ENCODE measurements at places on chromosomes 7 and 10.

- DNase-seq: no peak
Observed at GRCh38 chr7:25420771-25421170, 192.5 kb upstream of the NPVF start.

GRCh38 chr7:98217623-98218582 is 6.7 kb downstream of the BHLHA15 start:
- no peak for DNase-seq

DNA sequence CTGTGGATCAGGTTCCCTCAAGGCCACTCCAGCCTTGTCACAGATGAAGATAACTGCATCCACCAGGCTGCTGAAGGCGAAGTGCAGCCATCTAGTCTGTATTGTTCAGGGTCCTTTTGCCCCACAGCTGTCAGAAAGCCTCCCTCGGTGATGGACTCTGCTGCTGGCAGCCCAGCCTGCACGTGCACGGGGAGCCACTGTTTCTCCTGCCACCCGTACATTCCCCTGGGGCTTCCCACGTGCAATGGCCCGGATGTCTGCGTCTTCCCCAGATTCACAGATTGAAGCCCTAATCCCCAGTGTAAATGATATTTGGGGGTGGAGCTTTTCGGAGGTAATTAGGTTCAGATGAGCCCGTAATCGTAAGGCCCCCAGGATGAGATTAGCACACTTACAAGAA is 46.6 kb upstream of the VIPR2 start:
- no peak for DNase-seq

DNA sequence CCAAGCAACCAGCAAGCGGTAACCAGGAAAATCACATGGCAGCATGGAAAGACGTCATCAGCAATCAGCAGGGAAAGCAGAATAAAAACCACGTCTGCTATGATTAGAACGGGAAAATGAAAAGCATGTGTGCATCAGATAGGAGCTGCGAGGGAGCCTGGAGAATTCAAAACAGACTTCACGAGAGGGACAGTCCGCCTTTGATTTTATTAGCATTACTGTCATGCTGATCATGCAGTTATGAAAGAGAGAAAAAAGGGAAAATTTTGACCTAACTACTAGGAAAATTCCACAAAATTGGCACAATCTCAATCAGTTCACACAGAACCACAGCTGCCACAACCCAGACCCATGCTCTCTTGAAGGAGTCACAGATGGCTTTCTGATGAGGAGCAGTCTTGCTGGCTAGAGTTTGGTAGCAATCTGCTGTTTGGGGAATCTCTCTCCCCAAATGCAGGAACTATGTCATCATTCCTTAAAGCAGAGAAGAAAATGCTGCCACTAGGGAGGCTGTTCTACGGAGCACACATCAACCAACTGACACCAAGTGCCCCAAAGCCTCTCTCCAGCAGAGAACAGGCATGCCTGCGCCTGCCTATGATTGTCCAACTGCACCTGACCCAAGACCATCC is 295.9 kb downstream of the TNS3 start:
- DNase-seq: no peak

- DNase-seq: no peak
Observed at GRCh38 chr7:141624763-141625162, 73.6 kb downstream of the AGK start.

- DNase-seq: no peak
Observed at GRCh38 chr7:123348690-123349089, 148.9 kb upstream of the SLC13A1 start.

All from activated T-cell treated with anti-CD3 and anti-CD28 coated beads for 24 hours (primary cell).